ENCODE measurements at places on chromosomes 7 and 10.
A peak's percentile ranks its signal among the peaks of the same experiment; 100 is the strongest.

GRCh38 chr7:34362621-34363020, 295.4 kb upstream of the NPSR1 start:
- DNase-seq = no peak

- no peak for DNase-seq
Observed at GRCh38 chr10:72814099-72814790, 79.3 kb upstream of the OIT3 start.

GRCh38 chr10:71969929-71970328, 5.7 kb downstream of the CHST3 start:
- DNase-seq = no peak

DNA sequence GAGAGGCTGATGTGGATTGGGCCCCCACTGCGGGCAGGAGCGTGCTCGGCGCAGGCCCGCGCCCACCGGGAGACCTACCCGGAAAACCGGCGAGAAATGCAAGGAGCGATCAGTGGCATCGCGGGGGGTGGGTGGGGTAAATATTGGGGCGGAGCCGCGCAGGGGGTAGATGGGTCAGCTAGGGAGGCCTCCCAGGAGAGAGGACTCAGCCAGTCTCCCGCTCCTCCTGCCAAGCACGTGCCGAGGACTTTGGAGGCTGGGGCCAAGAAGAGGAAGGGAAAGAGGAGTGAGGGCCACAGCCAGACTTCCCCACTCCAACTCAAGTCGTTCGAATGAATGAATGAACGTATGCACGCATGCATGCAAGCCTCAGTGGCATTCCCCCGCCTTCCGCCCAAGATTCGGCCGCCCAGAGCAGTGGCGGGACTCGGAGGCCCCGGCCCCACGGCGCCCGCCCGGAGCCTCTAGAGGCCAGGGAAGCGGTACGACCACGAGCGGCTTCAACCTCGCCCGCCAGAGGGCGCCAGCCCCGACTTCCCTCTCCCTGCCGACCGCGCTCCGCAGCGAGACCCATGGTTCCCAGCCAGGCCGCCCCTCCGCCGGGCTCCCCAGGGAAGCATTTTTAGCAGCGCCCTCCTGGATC, 3.6 kb downstream of the NPM3 start:
- peak; percentile 38 for DNase-seq

DNA sequence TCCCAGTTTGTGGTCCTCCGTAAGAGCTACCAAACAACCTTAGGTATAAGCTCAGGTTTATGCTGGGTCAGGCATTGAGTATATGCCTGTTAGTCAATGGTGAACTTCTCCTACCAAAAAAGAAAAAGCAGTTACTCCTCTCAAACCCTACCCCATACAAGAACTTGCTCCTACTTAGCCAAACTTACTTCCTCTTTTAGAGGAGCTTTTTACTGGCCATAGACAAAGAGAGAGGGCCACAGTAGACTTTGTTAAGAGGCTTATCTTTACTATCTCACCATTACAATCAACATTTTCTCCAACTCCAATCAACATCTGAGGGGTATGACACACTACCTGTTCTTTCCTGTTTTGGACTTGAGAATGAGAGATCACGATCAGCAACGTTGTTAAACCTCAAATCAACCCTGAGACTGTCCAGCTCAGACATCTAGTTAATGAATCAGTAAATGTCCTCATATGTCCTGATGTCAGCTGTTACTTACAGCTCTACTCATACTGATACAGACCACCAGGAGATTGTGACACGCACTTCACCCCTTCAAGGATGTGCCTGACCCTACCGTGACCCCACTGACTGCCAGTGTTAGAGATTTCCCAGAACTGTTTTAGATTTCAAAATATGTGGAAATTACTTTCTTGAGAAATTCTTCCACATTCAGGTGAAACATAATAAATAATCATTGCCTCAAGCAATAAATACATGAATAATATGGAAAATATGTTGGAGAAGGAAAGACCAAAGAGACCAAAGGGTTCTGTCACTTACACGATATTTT, 18.4 kb upstream of the CCDC71L start:
- no peak for DNase-seq

All from NCI-H748 treated with DMSO at 0.1 percent for 48 hours (cell line).